ENCODE measurements at places on chromosomes 7 and 10. TPM values are rescaled to one million over a fixed set of nuclear protein-coding genes. Genes with fewer than 3 reads are reported as not detected.
A peak's percentile ranks its signal among the peaks of the same experiment; 100 is the strongest.

Gene MSMB
- total RNA-seq: not detected

Gene UPK3B
- total RNA-seq: 33.8 TPM

Gene ECHDC3
- total RNA-seq: 56.1 TPM

Gene NCF1
- total RNA-seq: 1.9 TPM

Gene LRRC17
- 5.9 TPM for total RNA-seq

Gene C10orf62
- total RNA-seq: 0.35 TPM

Gene CPA5
- total RNA-seq: not detected

GRCh38 chr10:63921908-63922467, 400.8 kb downstream of the REEP3 start:
- no peak for DNase-seq

DNA sequence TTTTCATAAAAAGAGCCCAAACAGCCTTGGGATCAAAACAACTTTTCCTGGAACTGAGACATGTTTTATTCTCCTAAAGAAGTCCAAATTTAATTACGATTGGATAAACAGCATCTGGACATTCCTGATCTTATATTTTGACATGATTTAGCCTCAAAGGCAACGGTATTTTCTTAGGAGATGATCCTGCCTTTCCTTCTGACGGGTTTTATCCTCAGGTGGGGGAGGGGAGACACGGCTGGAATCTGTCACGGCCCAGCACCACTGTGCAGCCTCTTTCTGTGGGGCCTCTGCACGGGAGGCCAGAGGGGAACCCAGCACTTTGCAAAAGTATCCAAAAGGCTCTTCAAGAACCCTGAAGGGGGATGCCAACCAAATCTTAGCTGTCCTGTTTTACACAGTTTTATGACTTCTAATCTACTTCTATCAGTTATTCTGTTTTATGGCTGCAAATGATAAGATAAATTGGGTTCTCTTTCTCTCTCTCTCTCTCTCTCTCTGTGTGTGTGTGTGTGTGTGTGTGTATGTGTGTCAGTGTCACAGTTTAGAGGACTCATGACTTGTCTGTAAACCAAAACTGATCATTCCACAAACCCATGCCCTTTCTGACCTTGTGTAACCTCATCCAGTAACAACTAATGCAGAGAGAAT, 321.1 kb upstream of the NPVF start:
- no peak for DNase-seq

- DNase-seq: no peak
Measured at GRCh38 chr10:14265709-14266108, 65.0 kb downstream of the FRMD4A start.

- no peak for DNase-seq
Measured at GRCh38 chr7:141649137-141649864, 52.7 kb downstream of the DENND11 start.

DNA sequence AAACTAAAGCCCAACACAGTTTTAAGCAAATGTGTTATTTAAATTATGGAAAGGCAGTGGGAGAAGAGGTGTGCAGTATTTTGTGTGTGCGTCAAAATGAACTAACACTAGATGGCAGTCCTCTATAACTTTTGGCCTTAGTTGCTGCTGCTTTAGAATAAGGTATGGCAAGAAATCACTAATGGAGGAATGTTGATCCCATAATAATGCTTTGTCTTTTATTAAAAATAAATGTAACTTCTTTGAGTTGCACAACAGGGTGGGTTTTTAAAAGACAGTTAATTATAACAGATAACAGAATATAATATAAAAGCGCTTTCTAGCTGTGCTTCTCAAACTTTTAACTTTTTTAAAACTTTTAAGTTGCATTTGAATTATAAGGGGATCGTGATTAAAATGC, 56.4 kb downstream of the BBS9 start:
- no peak for DNase-seq

- no peak for DNase-seq
Measured at GRCh38 chr7:26365077-26365900, 73.6 kb downstream of the SNX10 start.

DNA sequence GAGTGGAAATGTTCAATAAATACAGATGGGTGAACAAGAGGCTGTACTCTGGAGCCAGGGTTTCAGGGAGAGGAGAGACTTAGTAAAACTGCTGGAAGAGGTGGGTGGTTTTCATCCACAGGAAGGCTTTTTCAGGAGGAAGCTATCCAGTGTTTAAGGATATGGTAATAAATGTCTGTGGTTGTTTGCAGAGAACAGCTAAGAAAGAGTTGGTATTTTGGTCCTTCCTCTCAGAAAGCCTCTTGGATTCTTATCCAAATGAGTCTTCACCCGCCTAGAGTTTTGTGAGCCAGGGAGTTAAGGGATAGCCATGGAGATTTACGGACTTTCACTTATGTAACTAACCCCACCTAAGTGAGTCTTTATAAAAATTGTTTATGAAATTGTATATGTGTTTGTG, 95.7 kb downstream of the GNAI1 start:
- DNase-seq: no peak

DNA sequence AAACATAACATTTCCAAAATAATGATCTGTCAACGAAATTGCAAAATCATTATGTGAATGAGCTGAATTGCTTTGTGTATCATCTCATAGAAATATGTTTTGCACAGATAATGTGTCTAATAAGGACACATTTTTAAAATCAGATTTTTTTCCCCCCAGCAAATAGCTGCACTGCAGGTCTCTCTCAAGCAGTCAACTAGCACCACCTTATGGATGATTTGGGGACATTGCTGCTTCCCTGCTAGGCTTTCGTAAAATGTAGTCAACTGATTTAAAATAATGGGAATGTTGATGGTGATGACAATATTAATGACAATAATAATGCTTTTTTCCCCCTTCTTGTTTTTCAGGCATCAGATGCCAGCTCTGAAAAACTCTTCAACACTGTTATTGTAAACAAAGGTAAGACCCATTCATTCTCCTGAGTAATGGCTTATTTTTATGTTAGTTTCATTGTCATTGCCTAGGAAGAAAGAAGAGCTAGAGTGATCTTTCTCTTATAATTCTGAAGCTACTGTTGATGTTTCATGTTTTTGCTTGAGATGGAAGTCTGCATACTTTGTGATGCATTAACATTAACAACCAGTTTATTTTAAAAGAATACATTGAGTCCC, 433.6 kb upstream of the GALNT17 start:
- no peak for DNase-seq

GRCh38 chr10:21069929-21070700, 173.0 kb upstream of the NEBL start:
- no peak for DNase-seq

DNA sequence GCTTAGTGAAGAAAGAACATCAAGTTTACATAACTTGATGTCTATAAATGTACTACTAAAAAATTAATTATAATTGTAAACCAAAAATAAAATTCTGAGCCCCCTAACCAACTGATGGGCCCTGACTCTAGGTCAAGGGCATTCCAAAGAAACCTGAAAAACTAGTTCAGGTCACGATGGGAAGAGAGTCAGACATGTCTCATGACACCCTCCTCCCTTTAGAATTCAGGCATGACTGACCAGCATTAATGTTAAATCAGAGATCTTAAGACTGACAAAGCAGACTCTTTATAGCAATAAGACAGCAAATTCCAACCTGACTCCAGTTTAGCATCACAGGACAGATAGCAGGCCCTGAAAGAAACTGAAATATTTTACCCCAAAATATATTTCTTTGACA, 21.6 kb upstream of the OTUD1 start:
- no peak for DNase-seq

GRCh38 chr10:63115732-63116383, 17.3 kb upstream of the NRBF2 start:
- DNase-seq: peak; percentile 88

DNA sequence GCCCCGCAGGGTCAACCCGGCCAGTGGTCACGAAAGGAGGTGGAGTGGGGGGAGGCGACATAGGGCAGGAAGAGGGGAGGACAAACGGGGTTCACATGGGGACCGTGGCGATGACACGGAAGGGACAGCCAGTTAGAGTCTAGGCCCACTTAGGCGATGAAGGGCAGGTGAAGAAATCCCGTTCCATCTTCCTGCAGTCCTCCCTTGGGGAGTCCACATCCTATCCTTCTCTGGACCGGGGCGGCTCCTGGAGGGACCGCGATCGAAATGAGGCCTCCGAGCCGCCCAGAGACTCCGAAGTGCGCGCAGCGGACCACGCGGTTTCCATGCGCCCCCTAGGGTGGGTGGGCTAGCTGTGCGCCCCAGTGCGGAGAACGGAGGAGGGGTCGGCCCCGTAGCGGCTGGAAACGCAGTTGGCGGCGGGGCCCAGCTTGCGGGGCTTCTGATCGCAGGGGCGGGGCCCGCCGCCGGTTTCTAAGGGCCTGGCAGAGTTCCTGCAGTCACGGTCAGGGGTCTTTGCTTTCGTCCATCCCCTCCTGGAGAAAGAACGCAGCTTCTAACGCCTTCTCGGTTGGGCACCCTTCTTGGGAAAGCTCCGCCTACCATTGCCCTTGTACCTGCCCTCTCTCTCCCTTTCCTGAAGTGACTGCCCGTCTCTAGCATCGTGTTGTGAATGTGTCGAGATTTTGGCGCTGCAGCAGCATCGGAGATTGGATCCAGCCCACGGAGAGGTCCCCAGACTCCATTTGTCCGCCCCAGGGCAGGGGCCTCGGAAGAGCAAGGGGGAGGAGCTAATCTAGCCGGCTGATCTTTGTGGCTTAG, 17.9 kb upstream of the TMEM225B start:
- peak; percentile 42 for DNase-seq

DNA sequence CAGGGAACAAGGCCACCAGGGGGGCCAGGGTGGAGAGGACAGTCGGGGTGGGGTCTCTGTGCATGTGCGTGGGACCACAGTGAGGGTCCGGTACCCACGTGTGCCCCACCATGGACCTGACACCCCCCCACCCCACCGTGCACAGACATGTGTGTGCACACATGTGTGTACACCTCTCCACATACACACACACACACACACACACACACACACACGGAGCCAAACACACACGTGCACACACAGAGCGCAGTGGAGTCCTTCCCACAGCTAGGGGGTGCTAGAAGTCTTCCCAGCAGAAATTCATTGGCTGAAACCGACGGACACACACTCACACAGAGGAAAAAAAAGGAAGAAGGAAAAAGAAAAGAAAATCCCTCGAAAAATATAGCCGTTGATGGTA, 42.8 kb upstream of the GNA12 start:
- no peak for DNase-seq

GRCh38 chr7:107220356-107220755, 51.6 kb downstream of the HBP1 start:
- no peak for DNase-seq

DNA sequence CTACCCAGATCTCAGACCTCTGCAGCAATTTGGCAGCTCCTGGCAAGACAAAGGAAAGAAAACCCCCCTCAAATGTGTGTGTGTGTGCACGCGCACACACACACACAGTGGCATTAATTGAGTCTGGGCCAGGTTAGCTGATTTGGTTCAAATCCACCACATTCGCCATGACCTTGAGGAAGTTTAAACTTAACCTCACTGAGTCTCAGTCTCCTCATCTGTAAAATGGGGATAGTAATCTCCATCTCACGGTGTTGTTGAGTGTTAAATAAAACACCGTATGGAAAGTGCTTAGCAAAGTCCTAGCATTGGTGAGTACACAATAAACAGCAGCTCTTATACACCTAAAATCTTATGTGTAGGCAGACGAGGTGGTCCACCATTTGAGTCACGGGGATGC, 4.9 kb downstream of the LOXL4 start:
- no peak for DNase-seq

GRCh38 chr7:107939573-107940489, 48.8 kb downstream of the DLD start:
- peak; percentile 83 for DNase-seq

- no peak for DNase-seq
Measured at GRCh38 chr10:129982825-129983224, 18.8 kb upstream of the EBF3 start.

- no peak for DNase-seq
Measured at GRCh38 chr7:143346018-143346417, 16.5 kb downstream of the FAM131B start.

Data from left cardiac atrium (tissue), 4 donors.